ENCODE measurements at places on chromosomes 11 and 22.

DNA sequence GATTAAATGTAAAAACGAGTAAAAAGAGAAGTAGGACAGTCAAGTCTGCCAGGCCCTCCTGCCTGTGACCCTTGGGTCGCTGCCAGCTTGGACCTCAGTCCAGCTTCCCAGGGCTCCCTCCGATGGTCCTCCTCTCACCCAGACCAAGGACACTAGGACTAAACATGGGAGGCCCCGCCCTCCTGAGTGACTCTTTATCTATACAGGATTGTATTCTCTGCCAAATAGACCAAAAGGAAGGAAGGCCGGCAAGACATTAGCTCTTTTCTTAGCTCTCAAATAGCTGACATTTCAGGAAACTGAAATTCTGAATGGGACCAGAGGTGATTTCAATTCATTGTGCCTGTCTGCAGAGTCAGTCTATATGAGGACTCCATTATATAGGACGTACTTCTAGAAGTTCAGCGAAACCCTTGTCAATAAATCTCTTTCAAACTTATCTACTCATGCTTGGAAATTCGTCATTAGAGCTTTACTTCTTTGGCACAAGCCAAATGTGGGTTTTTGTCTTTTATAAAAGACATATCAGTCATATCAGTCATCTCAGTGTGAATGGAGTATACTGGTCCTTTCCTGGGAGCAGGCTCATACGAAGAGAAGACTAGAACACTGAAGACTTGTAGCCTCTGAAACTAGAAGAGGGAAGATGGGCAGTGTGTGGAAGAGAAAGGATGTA is 28.5 kb downstream of the ADORA2A start:
- DNase-seq, result no peak

GRCh38 chr11:117766576-117766975 is 30.4 kb downstream of the DSCAML1 start:
- no peak for DNase-seq

GRCh38 chr11:18091731-18092130 is 14.2 kb downstream of the SAAL1 start:
- DNase-seq, result no peak

DNA sequence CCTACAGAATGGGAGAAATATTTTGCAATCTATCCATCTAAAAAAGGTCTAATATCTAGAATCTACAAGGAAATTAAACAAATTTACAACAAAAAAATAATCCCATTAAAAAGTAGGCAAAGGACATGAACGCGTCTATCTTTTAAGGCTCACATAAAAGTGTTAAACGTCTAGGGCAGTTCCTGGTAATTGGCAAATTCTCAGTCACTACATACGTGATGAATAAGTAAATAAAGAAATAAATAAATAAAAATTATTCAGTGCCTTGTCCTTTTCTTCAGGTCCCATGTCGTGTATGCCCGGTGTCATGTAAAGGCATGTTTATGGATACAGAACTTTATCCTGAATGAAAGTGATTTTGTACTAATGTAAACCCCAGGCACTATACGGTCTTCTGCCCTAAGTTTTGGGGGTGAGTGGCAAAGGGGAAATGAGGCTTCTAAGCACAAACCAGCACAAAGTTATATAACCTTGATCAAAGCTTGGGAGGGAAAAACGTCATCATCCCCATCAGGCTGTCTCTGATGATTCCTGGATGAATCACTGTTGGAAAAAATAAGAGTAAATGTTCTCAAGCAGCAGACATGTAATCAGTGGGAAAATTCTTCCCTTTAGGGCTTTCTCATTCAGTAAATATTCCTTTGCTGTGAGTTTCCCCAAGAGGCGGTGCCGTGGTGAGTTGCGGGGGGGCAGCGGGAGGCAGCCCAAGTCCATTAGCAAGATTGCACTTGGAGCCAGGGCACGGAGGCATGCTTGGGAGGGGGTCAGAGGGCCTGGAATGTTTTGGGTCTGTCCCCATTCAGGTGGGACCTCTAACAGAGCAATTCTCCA is 30.4 kb upstream of the MICAL2 start:
- DNase-seq, result no peak

DNA sequence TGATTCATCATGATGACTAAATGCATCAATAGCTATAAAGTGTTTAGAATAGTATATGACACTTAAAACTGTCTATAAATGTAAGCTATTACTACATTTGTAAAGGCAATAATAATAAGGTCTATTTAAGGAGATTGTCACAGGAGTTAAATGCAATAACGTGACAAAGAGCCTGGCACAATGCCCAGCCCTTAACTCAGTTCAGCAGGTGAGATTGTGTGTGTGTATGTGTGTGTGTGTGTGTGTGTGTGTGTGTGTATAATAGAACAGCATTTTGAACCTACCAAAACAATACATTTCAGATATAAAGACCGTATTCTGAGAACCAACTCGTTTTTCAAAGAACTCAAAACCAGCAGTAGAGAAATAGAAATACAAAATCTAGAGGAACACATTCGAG is 177.5 kb downstream of the MYO18B start:
- DNase-seq, result no peak

All from GM12864 (cell line).